ENCODE measurements at places on chromosomes 4 and X. TPM values are rescaled to one million over a fixed set of nuclear protein-coding genes. Genes with fewer than 3 reads are reported as not detected.

DNA sequence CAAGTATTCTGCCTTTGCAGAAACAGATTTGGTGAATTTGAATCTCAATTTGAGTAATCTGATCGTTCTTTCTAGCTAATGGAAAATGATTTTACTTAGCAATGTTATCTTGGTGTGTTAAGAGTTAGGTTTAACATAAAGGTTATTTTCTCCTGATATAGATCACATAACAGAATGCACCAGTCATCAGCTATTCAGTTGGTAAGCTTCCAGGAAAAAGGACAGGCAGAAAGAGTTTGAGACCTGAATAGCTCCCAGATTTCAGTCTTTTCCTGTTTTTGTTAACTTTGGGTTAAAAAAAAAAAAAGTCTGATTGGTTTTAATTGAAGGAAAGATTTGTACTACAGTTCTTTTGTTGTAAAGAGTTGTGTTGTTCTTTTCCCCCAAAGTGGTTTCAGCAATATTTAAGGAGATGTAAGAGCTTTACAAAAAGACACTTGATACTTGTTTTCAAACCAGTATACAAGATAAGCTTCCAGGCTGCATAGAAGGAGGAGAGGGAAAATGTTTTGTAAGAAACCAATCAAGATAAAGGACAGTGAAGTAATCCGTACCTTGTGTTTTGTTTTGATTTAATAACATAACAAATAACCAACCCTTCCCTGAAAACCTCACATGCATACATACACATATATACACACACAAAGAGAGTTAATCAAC lies 15.3 kb downstream of the PLP1 start:
- peaks cover 12% of the 10 kb centered on the region for H3K4me1 ChIP-seq
- no peaks in the 10 kb centered on the region for H3K36me3 ChIP-seq
- H3K27me3 ChIP-seq = no peaks in the 10 kb centered on the region
- DNase-seq = peak; percentile 23

Gene MAPK10
- 4.6 TPM for total RNA-seq

GRCh38 chr4:95209927-95210326 lies 338.8 kb downstream of the UNC5C start:
- DNase-seq = no peak
- no peaks in the 10 kb centered on the region for H3K27me3 ChIP-seq
- no peaks in the 10 kb centered on the region for H3K4me1 ChIP-seq
- H3K27ac ChIP-seq = no peak overlapping the region

DNA sequence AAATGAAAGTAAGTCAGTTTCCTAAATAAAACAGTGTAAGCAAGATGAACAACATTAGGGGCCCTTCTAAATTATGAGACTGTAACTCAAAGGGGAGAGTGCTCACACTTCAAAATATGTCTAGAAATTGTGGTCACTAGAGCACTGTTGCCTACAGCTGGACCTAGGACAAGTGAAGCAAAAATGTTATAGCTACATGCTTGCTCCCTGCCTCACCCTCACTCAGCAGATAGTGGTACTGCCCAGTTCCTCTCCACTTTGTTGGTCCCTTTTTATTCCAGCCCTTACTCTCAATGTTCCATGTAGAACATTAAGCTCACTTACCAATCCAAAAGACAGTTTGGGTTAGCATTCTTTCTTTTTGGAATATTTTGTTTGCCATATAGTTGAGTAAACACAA lies 147.3 kb downstream of the GRIA3 start:
- H3K27ac ChIP-seq = no peak overlapping the region
- DNase-seq = no peak
- H3K4me3 ChIP-seq = no peak overlapping the region
- H3K27me3 ChIP-seq = no peaks in the 10 kb centered on the region

DNA sequence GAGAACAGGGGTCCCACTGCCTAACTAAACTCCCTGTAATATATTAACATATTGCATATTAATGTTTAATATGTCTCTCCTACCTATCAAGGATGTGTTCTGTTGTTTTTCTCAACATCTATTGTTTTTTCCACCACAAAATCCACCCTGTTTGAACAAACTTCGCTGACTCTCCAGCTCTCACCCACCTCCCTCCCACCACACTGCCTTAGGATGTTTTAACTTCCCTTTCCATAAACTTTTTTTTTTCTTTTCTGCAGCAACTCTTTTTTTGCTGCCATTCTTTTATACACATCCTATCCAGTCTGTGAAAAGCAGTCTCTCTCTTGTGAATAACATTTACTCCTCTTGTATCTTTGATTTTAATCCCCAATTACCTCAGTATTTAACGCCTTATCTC lies 226.1 kb downstream of the PCDH7 start:
- DNase-seq = no peak
- no peak overlapping the region for H3K27ac ChIP-seq
- H3K27me3 ChIP-seq = no peaks in the 10 kb centered on the region
- no peaks in the 10 kb centered on the region for H3K36me3 ChIP-seq
- peaks cover 6% of the 10 kb centered on the region for H3K4me1 ChIP-seq
- no peak overlapping the region for H3K4me3 ChIP-seq

DNA sequence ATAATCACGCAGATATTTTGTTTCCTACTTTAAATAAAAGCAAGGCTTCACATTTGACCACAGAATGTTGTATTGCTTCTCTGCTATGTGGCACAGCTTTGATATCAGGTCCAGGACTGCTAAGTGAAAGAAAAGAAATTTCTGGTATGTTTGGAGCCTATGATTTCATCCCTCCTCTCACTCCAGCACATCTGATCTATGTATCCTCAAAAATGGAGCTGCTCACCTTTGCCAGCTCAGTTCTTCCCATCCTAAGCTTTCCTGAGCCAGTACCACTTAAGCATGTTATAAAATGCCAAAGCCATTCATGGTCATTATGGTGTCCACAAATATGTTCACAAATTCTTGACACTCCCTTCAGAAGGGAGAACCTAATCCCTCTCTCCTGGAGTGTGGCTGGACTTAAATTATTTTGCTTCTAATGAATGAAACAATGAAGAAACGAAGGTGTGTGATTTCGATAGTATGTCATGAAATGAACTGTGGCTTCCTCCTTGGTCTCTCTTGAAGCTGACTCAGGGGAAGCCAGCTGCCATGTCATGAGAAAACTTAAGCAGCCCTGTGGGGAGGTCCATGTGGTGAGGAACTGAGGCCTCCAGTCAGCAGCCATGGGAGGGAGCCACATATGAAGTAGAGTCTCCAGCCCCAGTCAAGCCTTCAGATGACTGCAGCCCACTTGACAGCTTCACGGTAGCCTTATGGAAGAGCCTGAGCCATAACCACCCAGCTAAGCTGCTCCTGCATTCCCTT lies 207.7 kb downstream of the MGST2 start:
- H3K27ac ChIP-seq = peak overlapping the region; percentile 55
- peaks cover 5% of the 10 kb centered on the region for H3K4me1 ChIP-seq
- H3K4me3 ChIP-seq = no peak overlapping the region
- DNase-seq = peak; percentile 82
- H3K27me3 ChIP-seq = no peaks in the 10 kb centered on the region

- peaks cover 7% of the 10 kb centered on the region for H3K4me1 ChIP-seq
- H3K36me3 ChIP-seq = no peaks in the 10 kb centered on the region
- peak overlapping the region; percentile 99 for H3K4me3 ChIP-seq
- peak overlapping the region; percentile 87 for H3K27ac ChIP-seq
Observed at GRCh38 chr4:184475096-184475461, 729 bp upstream of the IRF2 start.

Gene GABRG1
- total RNA-seq = not detected

DNA sequence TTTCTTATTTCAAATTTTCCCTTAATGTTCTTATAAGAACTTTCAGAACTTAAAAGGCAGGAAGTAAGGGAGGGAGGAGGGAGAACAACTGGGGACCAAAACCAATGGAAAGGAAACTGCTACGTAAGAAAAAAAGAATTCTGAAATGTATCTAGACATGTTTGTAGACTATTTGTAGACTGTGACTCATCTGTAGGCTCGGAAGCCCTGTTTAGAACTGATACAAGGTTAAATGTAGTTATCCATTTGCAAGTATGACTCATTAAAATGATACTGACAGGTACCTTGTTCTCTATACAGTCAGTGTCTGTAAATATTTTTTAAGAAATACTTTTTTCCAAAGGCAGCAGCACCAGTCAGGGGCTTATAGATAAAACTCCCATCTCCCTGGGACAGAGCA lies 202.0 kb downstream of the DHX15 start:
- peaks cover 4% of the 10 kb centered on the region for H3K4me1 ChIP-seq
- no peaks in the 10 kb centered on the region for H3K36me3 ChIP-seq
- H3K4me3 ChIP-seq = no peak overlapping the region
- H3K27ac ChIP-seq = no peak overlapping the region
- no peaks in the 10 kb centered on the region for H3K27me3 ChIP-seq

Gene DCHS2
- total RNA-seq = 0.36 TPM

DNA sequence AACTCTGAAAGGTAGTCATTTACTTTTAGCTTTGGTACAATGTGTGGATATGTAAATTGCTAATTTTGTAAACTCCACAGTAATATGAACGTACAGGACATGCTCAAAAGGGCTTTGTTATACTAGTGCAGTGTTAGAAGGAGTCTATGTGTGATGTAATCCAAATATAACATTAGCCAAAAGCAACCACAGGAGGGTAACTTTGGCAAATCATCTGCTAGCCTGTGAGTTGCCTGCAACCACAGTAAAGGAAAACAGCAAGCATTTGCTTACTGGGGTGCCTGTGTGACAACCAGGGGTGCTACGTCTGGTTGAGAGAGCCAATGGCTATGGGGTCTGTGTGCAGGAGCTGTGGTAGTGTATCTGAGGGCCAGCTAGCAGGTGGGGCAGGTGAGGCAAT lies 245.8 kb downstream of the ADAMTS3 start:
- no peaks in the 10 kb centered on the region for H3K27me3 ChIP-seq
- no peaks in the 10 kb centered on the region for H3K36me3 ChIP-seq
- no peak overlapping the region for H3K4me3 ChIP-seq
- peak; percentile 22 for DNase-seq

GRCh38 chr4:117596917-117597480 lies 437.3 kb upstream of the NDST3 start:
- H3K36me3 ChIP-seq = no peaks in the 10 kb centered on the region
- no peak for DNase-seq
- no peaks in the 10 kb centered on the region for H3K4me1 ChIP-seq
- H3K4me3 ChIP-seq = no peak overlapping the region

DNA sequence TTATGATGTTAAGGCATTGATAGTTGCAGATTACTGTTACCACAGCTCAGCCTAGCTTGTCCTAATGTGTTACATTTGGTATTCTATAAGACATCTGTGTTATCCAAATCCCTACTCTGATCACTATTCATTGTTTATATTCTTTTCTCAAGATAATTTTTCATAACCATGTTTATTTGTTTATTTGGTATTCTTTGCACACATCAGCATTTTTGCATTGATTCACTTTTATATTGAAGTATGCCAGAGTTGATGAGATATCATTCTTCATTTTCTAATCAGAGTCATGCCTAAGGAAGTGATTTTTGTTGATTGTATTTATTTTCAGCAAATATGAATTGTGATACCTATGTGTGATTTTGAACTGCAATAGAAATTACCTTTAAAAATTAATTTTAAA lies 61.2 kb upstream of the PDHA2 start:
- no peaks in the 10 kb centered on the region for H3K36me3 ChIP-seq
- no peak overlapping the region for H3K4me3 ChIP-seq
- H3K4me1 ChIP-seq = no peaks in the 10 kb centered on the region
- DNase-seq = no peak
- H3K27me3 ChIP-seq = no peaks in the 10 kb centered on the region
- no peak overlapping the region for H3K27ac ChIP-seq

- no peak overlapping the region for H3K4me3 ChIP-seq
- peak; percentile 74 for DNase-seq
- H3K4me1 ChIP-seq = peaks cover 4% of the 10 kb centered on the region
- peaks cover 5% of the 10 kb centered on the region for H3K27me3 ChIP-seq
Observed at GRCh38 chr4:2217726-2218125, 24.2 kb downstream of the HAUS3 start.

DNA sequence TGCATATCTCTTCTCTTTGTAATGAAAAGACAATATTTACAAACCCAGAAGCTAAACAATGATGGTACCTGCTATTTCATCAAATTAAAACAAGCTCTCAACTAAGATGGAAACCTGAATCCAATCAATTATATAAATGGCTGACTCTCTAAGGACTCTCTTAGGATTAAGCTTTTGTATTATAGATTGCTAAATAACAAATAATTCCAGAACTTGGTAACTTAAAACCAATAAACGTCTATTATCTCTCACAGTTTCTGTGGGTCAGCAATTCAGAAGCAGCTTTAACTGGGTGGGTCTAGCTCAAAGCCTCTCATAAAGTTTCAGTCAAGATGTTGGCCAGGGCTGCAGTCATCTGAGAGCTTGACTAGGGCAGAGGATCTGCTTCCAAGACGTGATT lies 12.4 kb downstream of the PHKA2 start:
- H3K27ac ChIP-seq = no peak overlapping the region
- no peak overlapping the region for H3K4me3 ChIP-seq
- H3K36me3 ChIP-seq = no peaks in the 10 kb centered on the region
- DNase-seq = no peak
- H3K27me3 ChIP-seq = no peaks in the 10 kb centered on the region
- no peaks in the 10 kb centered on the region for H3K4me1 ChIP-seq

GRCh38 chrX:135477576-135477975 lies 42.9 kb upstream of the INTS6L start:
- no peaks in the 10 kb centered on the region for H3K4me1 ChIP-seq

Gene COL4A5
- 57.1 TPM for total RNA-seq

- DNase-seq = no peak
- H3K4me3 ChIP-seq = no peak overlapping the region
- H3K36me3 ChIP-seq = no peaks in the 10 kb centered on the region
- no peaks in the 10 kb centered on the region for H3K4me1 ChIP-seq
Observed at GRCh38 chr4:103415801-103416200, 217.7 kb upstream of the CENPE start.

GRCh38 chr4:113474017-113474416 lies 287.5 kb downstream of the CAMK2D start:
- no peak overlapping the region for H3K4me3 ChIP-seq
- DNase-seq = peak; percentile 96
- peak overlapping the region; percentile 70 for H3K27ac ChIP-seq
- H3K27me3 ChIP-seq = no peaks in the 10 kb centered on the region

Gene ODAM
- not detected for total RNA-seq

Gene USP17L12
- total RNA-seq = not detected

- no peak for DNase-seq
- H3K4me3 ChIP-seq = no peak overlapping the region
- no peaks in the 10 kb centered on the region for H3K36me3 ChIP-seq
- no peak overlapping the region for H3K27ac ChIP-seq
- no peaks in the 10 kb centered on the region for H3K4me1 ChIP-seq
Observed at GRCh38 chr4:173360587-173361221, 10.1 kb upstream of the SAP30 start.

Gene BDH2
- 31.0 TPM for total RNA-seq

Gene SLITRK4
- 3.7 TPM for total RNA-seq

Data from astrocyte (in vitro differentiated cells and primary cell).